ENCODE measurements at places on chromosomes 7 and 10.
A peak's percentile ranks its signal among the peaks of the same experiment; 100 is the strongest.

GRCh38 chr7:116953906-116954838 is 871 bp downstream of the ST7 start:
- no peak for DNase-seq

- no peak for DNase-seq
Observed at GRCh38 chr10:23063045-23063972, 32.1 kb upstream of the MSRB2 start.

GRCh38 chr10:49579621-49580020 is 30.5 kb upstream of the SLC18A3 start:
- no peak for DNase-seq

DNA sequence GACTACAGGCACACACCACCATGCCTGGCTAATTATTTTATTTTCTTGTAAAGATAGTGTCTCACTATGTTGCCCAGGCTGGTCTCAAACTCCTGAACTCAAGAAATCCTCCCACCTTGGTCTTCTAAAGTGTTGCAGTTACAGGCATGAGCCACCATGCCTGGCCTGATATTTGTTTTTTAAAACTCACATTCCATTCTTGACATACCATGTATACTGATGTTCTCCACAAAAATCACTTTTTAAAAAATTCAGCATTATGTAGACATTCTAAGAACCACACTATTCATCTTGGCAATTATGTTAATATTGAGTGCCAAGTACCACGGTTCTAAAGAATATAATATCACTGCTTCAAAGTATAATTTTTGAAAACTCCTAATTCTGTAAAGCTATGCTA is 43.5 kb downstream of the IDE start:
- no peak for DNase-seq

- DNase-seq, result no peak
Observed at GRCh38 chr7:47600199-47601118, 18.5 kb upstream of the TNS3 start.

DNA sequence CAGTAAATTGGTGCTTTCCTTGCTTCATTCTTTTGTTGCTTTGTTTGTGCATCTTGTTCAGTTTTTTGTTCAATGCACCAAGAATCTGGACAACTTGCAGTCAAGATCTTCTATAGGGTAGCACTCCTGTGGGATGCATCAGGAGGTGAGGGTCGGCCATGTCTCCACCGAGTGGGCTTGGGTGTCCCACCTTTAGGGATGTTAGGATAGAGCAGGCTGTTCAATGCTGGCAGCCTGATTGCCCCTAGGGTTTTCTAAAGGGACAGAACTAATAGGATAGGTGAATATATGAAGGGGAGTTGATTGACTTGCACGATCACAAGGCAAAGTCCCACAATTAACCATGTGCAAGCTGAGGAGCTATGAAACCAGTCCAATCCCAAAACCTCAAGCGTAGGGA is 109.9 kb downstream of the GLRX3 start:
- DNase-seq, result no peak

- DNase-seq, result no peak
Observed at GRCh38 chr7:94054130-94054529, 50.0 kb upstream of the BET1 start.

- no peak for DNase-seq
Observed at GRCh38 chr10:15606377-15606776, 113.3 kb downstream of the ITGA8 start.

DNA sequence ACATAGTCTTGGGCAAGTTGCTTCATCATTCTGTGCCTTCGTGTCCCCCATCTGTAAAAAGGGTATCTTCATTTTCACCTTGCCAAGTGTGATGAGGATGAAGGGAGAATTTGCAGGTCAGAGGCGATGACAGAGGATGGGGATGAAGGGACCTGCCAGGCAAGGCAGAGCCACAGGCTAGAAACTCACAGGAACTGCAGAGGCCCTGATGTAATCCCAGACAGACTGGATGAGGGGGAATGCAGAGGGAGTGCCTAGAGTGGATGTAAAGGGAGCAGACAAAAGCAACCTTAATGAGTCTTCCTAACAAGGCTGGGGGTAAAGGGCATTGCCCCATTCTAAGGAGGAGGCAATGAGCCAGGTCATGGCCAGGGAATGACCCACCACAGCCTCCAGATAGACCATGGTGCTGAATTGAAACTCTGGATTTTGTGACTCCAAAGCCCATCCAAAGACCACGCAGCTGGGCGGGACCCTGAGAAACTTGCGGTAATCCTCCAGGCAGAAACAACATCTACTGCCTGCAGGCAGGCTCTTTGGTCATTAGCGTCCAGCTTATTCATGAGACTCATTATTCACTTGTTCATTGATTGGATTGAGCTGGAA is 1.9 kb downstream of the ANTXRL start:
- no peak for DNase-seq

- no peak for DNase-seq
Observed at GRCh38 chr7:134845461-134845860, 66.0 kb downstream of the CALD1 start.

DNA sequence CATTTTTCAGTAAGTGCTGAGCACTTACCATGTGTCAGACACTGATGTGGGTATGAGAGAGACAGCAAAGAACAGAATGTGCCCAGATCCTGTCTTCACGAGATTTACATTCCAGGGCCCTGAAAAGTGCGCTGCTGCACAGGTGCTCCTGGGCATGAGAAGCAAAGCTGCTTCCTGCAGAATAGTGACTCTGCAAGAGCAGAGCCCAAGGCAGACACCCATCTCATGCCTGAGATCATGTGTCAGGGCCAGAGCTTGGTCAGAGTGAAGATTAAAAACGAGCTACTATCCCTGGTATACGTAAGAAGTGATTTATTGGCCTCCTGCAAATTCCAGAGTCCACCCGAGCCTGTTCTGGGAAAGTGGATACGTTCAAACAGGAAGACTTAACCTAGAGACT is 824.4 kb downstream of the GRID1 start:
- no peak for DNase-seq

- no peak for DNase-seq
Observed at GRCh38 chr7:43865277-43865676, 4.0 kb downstream of the MRPS24 start.

GRCh38 chr7:35802102-35802466 is 1.2 kb downstream of the SEPTIN7 start:
- no peak for DNase-seq

DNA sequence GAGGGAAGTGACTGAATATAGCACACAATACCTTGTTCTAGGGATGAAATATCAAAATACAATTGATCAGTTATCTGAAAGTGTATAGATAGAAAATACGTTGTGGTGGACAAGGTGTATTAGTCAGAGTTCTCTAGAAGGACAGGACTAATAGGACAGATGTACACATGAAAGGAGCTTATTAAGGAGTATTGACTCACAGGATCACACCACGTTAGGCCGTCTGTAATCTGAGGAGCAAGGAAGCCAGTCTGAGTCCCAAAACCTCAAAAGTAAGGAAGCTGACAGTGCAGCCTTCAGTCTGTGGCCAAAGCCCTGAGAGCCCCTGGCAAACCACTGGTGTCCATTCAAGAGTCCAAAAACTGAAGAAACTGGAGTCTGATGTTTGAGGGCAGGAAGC is 406.1 kb downstream of the MDFIC start:
- no peak for DNase-seq

- DNase-seq, result no peak
Observed at GRCh38 chr7:2288503-2288902, 25.7 kb downstream of the SNX8 start.

DNA sequence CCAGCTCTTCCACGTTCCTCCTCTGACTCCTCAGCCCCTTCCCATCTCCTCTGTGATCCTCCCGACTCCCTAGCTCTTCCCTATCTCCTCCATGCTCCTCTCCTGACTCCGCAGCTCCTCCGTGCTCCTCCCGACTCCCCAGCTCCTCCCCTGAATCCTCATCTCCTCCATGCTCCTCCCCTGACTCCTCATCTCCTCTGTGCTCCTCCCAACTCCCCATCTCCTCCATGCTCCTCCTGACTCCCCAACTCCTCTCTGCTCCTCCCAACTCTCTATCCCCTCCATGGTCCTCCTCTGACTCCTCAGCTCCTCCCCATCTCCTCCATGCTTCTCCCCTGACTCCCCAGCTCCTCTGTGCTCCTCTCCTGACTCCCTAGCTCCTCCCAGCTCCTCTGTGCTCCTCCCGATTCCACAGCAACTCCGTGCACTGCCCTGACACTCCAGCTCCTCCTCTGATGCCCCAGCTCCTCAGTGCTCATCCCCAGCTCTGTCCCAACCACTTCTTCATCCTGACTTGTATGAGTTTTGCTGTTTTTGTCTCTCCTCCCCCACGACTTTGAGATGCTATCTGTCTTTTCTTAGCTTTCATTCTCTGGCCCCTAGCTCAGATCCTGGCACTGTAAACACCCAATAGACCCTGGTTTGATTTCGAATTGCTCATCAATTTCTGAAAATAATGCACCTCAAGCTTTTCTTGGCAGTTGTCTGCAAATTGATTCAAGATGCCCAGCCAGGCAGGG is 38.3 kb downstream of the OAT start:
- DNase-seq, result no peak

- no peak for DNase-seq
Observed at GRCh38 chr7:25348104-25348503, 119.8 kb upstream of the NPVF start.

- DNase-seq, result no peak
Observed at GRCh38 chr7:44348300-44348699, 22.9 kb upstream of the CAMK2B start.

GRCh38 chr10:132011024-132011423 is 29.3 kb upstream of the BNIP3 start:
- DNase-seq, result no peak

DNA sequence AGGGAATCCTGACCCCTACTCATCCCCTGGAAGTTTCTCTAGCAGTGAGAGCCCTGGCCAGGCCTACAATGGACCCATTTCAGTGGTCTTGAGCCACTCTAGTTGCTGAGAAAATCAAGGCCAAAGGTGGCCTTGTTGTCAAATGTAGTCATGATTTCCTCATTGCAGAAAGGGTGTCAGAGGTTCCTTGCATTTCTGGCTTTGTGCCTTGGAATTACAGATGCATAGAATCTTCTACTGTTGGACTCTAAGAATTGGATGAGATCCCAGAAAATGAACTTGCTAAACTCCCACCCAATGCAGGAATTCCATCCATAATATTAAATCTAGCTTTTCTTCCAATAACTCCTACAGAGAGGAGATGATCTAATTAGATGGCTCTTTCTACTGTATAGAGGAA is 12.2 kb downstream of the CPA2 start:
- no peak for DNase-seq

DNA sequence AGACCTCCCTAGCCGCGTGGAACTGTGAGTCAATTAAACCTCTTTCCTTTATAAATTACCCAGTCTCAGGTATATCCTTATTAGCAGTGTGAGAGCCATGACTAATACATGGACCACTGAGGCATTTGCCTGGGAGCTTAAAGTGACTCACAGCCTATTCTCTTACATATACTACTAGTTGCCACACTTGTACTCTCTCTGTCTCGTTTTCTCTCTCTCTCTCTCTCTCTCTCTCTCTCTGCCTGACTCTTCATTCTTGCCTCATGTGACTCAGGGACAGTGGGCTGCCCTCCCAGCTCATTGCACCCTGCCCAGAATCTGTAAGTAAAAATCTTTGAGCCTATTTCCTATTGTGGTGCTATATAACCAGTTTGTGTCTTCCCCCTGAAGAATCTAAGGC is 238.5 kb upstream of the MAGI2 start:
- no peak for DNase-seq

DNA sequence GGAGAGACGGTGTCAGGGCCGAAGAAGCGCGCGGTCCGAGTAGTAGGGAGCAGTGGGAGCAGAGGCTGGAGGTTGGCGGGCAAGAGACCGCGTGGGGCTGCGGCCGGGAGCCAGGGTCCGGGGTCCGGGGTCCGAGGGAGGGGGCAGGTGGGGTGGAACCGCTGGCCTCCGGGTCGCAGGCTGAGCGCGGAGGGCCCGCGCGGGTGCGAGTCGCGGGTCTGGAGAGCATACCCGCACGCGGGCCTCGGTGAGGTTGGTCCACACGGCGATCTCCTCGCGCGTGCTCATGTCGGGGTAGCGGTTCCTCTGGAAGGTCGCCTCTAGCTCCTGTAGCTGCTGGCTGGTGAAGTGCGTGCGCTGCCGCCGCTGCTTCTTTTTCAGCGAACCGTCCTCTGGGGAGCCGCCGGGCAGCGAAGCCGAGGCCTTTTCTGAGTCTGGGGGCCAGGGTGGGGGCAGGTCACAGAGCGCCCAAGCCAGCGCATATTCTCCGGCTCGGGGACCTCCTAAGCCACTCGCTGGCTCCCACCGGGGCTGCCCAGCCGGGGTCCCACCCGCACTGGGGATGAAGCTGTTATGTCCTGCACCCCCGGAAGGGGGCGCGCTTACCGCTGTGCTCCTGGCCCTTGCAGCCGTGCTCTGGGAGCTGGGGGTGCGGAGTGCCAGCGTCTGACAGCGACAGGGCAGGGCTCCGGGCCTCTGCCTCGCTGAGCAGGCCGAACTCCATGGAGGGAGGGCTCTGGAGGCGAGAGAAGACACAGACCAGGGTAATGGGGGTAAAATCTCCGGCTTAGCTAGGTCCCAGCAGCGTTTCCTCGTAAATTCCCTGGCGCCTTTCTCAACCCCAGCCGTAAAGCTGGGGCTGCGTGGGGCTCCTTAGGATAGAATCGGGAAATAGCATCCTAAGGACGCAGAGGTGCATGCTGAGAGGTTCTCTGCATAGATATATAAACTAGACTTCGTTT is 5.5 kb downstream of the ELOVL3 start:
- DNase-seq, result peak; percentile 27

GRCh38 chr10:43094085-43094484 is 17.2 kb downstream of the RET start:
- no peak for DNase-seq

DNA sequence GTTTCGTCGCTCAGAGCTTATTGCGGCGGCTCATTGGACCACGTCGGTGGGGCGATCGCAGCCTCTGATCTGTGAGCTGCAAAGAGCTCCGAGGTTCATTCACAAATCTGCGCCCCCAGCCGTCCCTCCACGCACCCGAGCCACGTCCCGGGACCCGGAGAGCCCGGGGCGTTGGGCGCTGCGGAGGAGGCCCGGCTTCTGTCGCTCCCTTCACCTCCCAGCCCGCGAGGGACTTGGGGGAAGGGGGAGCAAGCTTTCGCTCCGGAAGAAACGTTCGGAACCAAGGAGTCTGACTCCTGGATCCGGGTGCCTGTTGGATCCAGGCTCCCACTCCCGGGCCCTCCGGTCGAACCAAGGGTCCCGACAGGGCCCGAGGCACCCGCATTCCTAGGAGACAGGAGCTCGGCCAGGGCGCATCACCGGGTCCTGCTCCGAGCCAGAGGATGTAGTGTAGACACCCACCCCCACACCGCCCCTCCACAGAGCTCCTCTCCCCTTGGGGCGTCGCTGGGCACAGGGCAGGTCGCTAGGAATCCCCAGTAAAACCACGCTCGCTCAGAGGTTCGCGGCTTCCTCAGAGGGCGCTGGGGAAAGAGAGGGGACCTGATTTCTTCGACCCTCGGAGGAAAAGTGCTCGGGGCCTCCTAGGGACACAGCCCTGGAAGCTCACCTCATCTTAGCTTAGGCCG is 7.9 kb upstream of the EN2 start:
- DNase-seq, result no peak

- DNase-seq, result no peak
Observed at GRCh38 chr7:98911916-98912315, 33.6 kb downstream of the TRRAP start.

DNA sequence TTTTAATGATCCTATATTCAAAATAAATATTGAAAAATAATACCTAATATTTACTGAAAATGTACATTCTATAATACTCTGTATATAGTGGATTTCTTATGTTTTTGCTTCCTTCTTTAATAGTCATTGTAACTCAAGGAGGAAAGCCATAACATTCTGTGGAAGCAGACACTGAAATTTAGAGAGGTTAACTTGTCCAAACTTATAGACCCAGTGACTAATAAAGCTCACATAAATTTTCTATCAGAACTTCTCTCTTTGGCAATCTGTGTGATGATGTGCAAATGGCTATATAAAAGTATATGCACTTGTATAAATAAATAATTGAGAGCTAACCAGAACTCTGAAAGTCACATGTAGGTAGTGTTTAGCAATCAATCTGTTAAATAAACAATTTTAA is 26.1 kb downstream of the GNAT3 start:
- no peak for DNase-seq

All from stimulated activated CD8-positive, alpha-beta memory T cell treated with anti-CD3 and anti-CD28 coated beads, Interleukin-4, amount 100 ng/mL, for 1 hour (primary cell).